ENCODE measurements at places on chromosomes 7 and 10. TPM values are rescaled to one million over a fixed set of nuclear protein-coding genes. Genes with fewer than 3 reads are reported as not detected.
A peak's percentile ranks its signal among the peaks of the same experiment; 100 is the strongest.

The OR2A5 gene
- not detected for total RNA-seq

The ZNF394 gene
- 17.7 TPM for total RNA-seq

The OR9A2 gene
- not detected for total RNA-seq

The ARHGAP21 gene
- 52.6 TPM for total RNA-seq

DNA sequence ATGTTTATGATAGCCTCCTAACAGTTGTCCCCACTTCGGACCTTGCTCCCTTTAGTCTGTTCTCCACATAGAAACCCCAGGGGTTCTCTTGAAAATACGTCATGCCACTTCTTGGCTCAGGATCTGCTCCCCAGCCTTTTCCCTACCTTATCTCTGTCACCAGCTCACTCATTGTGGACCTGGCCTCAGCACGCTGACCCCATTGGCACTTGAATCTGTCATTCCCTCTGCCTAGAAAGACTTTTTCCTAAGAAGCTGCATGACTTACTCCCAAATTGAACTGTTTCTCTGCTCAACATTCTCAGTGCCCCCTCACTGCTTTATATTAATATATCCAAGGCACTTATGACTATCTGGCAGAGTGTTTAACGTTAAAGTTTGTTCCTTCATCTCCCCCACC, 8.4 kb downstream of the EPDR1 start:
- DNase-seq, result no peak

DNA sequence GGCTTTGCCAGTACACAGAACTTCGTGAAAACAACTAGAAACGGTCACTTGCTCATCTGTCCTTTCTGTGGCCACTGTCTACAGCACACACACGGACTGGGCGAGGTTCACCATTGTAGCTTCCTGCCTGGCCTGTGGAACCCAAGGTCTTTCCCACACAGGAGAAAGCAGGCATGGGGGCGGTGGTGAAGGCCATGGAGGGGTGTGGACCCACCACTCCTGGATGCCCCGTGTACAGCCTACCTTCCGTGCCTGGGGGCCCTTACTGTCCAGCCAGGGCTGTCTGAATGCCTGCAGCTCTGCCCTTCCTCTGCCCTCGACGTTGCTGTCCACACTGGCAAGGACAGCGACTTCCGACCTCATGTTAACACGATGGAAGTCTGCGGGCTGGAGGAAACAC, 108.8 kb downstream of the PRPF18 start:
- DNase-seq, result no peak

The SFMBT2 gene
- 2.1 TPM for total RNA-seq

DNA sequence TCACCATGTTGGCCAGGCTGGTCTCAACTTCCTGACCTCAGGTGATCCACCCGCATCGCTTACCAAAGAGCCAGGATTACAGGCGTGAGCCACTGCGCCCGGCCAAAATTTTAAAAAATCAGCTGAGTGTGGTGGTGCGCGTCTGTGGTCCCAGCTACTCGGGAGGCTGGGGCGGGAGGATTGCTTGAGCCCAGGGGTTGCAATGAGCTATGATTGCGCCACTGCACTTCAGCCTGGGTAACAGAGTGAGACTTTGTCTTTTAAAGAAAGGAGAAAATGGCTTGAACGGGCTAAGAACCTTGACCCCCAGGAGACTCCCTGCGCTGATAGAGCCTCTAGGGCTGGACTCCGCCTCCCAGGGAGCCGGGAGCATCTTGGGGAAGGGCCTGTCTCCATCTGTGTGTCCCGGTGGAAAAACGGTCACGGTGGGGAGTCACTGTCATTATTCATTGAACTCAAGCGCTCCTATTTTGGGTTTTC, 760 bp upstream of the KCTD7 start:
- DNase-seq, result no peak

The ADO gene
- total RNA-seq, result 107 TPM

- no peak for DNase-seq
Observed at GRCh38 chr10:92081641-92082040, 158.1 kb downstream of the BTAF1 start.

DNA sequence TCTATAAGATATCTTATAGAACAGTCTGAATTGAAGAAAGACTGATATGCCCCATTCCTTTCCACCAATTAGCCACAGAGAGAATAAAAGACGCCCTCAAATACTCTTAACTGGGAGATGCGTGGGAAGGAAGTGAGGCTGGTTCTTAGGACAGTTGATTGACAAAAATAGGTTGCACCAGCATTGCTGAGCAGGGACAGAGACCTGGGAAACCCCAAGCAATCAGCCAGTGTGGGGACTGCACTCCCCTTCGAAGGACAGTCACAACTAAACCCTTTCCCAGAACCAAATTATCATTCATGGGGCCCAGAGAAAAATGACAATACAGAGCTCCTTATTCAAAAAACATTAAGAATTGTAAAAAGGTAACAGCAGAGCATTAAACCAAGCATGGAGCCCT, 196.9 kb upstream of the GHITM start:
- no peak for DNase-seq

DNA sequence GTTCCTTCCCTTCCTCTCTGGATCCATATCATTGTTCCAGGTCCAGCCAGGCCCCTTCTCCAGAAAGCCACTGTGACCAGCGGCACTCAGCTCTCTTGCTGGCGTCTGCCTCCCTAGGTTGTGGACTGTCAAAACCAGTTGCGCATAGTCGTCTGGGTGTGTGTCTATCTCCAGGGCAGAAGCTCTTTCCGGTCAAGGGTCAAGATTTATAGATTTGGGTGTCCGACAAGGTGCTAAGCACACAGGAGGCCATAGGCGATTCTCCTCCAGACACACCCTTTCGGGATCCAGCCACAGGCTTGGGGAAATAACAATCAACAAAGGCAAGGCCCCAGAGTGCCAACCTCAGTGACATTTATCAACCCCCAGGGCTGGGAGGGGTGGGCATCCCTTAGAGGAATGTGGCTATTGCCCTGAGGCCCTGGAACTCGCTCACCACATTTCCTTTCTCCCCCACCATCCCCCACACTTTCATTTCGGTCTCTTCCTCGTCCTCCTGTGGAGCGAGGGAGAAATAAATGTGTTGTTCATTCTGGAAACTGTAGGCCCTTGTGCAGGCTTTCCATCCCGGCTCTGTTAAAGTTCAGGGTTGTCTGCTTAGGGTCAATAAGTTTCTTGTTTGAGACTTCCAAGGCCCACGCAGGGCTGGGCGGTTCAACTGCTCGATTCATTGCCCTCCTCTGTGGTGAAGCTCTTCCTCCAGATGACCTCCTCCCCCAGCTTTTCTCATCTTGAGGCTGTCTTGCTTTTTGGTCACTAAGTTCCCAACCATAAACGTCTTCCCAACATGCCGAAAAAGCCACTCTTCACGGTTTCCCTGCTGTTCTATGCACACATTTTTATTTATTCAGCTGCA, 57.9 kb downstream of the AFAP1L2 start:
- DNase-seq, result peak; percentile 34

- no peak for DNase-seq
Observed at GRCh38 chr10:120793088-120793487, 58.1 kb upstream of the WDR11 start.

The VSTM2A gene
- not detected for total RNA-seq

DNA sequence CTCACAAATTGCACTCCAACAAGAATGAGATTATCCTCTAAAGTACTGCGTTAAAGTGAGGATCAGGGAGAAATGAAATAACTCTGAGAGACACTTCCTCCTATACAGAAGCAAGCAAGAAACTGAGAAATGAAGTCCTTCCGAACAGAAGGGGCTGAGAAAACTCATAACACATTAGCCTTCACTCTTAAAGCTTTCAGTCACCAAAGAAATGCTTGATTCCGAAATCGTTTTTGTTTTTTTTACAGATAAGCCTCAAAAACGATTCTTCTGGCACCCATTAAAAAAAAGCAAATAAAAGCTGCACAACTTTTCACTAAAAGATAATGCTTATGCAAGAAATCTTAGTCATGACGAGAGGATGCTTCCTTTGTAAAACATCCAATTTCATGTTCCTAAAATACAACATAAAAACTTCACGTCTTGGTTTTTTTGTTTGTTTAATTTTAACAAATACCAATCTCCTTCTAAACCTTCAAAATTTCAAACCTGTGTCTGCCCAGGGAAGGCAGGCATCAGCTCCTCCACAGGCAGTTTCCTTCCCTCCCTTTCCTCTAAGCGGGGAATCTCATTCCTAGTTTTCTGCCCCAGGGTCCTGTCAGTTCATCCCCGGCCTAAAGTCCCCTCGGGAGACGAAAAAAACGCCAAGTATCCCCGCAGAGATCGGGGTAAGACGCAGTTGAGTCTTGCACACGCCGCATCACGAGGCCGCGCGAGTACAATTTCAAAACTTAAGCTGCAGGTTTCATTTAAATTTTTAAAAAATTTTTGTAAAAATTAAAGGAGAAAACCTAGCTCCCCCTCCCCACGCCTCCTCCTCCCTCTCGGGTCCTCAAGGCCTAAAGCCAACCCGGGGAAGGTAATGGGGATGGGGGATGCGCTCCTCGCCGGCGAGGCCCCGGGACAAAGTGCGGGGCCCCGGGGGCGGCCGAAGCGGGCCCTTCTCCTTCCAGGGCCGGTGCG, 1.1 kb downstream of the BAZ1B start:
- DNase-seq, result peak; percentile 6

GRCh38 chr10:15805395-15806058, 54.8 kb downstream of the MINDY3 start:
- DNase-seq, result no peak

The KLF14 gene
- total RNA-seq, result not detected

The MUC3A gene
- total RNA-seq, result 0.11 TPM

- DNase-seq, result no peak
Observed at GRCh38 chr7:142606081-142606480, 143.2 kb upstream of the PRSS1 start.

DNA sequence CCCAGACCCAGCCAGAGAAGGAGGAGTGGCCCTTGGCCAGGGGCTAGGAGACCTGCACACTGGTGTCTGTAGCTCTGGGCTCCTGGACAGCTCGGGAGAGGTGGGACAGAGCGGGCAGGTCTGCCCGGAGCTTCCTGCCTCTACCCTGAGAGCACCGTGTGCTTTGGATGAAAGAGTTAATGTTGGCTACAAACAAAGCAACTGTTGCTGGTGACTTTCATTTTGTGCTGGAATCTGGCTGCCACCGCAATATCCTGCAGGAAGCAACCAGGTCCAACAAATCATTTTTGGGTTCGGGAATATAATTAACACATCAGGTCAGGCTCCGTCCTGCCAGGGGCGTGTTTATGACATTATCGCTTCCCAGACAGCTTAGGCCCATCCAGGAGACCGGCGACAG, 441.8 kb upstream of the MKI67 start:
- no peak for DNase-seq
